ENCODE measurements at places on chromosomes 12 and 14.

DNA sequence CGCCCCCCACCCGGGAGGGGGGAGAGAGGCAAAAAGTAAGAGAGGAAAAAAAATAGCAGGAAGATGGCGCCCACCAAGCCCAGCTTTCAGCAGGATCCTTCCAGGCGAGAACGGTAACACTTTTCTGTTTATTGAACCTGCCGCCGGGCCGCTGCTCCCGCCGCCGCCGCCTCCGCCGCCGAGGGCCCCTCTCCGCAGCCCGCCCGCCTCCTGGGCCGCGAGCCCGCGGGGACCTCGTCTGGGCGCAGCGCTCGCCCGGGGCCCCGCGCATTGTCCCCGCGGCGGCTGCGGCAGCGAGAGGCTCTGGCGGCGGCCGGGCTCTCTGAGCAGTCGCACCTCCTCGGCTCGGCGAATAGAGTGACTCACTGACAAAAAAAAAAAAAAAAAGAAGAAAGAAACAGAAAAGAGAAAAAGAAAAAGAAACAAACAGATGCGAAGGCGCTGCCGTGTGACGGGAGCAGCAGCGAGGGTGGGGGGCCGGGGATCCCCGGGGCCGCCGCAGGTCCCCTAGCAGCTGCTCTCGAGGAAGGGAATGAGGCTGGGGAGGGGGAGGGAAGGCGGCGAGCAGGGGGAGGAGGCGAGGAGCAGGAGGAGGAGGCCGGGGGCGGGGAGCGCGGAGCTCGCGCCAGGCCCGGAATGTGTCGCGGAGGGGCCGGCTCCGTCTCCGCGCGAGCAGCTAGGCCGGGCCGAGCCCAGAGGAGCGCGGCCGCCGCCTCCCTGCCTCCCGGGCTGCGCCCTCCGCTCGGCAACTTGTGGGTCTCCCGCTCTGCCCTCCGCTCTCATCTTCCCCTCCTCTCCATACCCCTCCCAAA is 781 bp downstream of the NPAS3 start:
- no peak for DNase-seq

- DNase-seq, result no peak
These were observed 37.6 kb downstream of the WNK1 start for GRCh38 chr12:789852-790563.

GRCh38 chr12:94336211-94336925 is 123.3 kb downstream of the CEP83 start:
- DNase-seq, result no peak

- DNase-seq, result no peak
These were observed 174.6 kb downstream of the CACNA1C start for GRCh38 chr12:2227360-2227759.

GRCh38 chr14:28754209-28754985 is 12.2 kb upstream of the FOXG1 start:
- no peak for DNase-seq

GRCh38 chr14:104438166-104438887 is 141.2 kb upstream of the C14orf180 start:
- no peak for DNase-seq

- DNase-seq, result no peak
These were observed 67.7 kb downstream of the RBM19 start for GRCh38 chr12:113898466-113898865.

- no peak for DNase-seq
These were observed 31.7 kb downstream of the DGLUCY start for GRCh38 chr14:91145391-91146160.
